ENCODE measurements at places on chromosomes 11 and 22.

- peak; percentile 73 for DNase-seq
Measured at GRCh38 chr22:27727673-27728451, 73.7 kb downstream of the MN1 start.

DNA sequence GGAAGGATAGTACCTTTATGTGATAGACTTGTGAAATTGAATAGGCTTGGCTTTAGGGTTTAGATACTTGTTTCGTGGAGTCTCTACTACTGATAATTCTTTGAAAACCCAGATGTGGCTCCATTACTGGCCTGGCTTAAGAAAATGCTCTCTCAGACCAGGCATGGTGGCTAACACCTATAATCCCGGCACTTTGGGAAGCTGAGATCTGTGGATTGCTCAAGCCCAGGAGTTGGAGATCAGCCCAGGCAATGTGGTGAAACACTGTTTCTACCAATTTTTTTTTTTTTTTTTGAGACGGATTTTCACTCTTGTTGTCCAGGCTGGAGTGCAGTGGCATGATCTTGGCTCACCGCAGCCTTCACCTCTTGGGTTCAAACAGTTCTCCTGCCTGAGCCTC is 40.9 kb downstream of the ATG13 start:
- DNase-seq: no peak

DNA sequence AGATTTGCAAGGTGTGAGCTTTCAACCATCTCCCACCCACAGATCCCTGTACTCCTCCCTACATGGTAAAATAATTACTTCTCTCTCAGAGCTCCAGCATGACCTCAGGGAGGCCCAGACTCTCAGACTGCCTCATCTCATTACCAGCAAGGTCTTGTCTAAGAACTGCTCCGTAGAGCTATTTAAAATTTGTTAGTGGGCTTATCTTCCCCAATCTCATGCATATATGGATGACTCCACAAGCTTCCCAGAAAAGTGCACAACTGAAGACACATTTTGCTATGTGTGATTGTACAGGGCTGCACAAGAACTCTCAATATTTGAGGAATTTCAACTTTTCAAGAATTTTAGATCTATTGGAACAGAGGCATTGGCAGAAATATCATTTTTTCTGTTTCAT is 230.3 kb downstream of the CSNK2A3 start:
- DNase-seq: no peak

GRCh38 chr22:39471381-39472141 is 14.7 kb downstream of the MGAT3 start:
- DNase-seq: no peak

GRCh38 chr11:106061954-106062949 is 14.9 kb downstream of the KBTBD3 start:
- no peak for DNase-seq

GRCh38 chr11:96309016-96309642 is 33.9 kb downstream of the MAML2 start:
- DNase-seq: no peak

- no peak for DNase-seq
Measured at GRCh38 chr11:45304992-45305335, 18.8 kb upstream of the SYT13 start.

DNA sequence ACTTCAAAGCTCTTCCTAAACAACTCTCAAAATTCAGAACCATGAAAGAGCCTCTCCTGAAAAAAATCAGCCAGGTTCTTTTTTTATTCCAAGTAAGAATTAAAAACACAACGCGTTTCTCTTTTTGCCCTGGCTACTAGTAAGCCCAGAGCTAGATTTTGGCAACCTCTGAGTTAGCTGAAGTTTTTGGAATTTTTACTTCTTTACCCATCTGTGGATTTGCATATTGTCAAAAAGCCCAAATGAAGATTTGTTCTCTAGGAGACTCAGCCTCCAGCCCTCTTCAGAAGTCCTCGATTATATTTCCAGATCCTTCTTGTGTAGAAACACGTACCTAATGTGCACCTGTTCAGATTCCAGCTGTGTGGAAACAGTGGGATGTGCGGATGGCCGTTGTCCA is 517.9 kb downstream of the TBC1D22A start:
- no peak for DNase-seq

GRCh38 chr22:45578524-45579147 is 76.0 kb downstream of the FBLN1 start:
- DNase-seq: no peak

DNA sequence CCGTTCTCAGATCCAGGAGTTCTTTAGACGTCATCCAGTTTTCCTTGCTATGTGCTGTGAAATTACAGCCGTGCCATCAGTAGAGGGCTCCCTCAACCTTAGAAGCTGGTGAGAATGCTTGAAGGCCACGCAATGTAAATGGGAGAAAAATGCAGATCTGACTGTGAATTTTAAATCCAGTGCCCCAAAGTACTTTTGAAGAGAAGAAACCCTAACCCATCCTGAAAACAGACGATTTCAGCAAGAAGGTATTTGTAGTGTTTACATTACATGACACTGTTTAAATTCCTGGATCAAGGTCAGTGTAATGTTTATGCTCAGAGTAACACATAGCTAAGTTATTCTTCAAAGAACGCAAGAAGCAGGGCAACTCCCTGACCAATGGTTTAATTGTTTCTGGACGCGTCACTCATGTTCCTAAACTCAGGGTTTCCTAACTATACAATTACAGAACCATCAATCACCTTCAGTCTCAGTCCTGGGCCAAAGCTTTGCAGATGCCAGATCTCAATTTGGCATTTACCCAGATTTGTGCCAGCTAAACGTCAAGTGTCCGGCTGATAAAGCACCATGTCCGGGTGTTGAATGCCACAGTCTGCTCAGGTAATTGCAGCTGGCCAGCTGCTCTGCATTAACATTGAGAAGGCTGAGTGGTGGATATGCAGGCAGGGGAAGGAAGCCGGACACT is 38.2 kb downstream of the ADAMTS8 start:
- DNase-seq: peak; percentile 32

DNA sequence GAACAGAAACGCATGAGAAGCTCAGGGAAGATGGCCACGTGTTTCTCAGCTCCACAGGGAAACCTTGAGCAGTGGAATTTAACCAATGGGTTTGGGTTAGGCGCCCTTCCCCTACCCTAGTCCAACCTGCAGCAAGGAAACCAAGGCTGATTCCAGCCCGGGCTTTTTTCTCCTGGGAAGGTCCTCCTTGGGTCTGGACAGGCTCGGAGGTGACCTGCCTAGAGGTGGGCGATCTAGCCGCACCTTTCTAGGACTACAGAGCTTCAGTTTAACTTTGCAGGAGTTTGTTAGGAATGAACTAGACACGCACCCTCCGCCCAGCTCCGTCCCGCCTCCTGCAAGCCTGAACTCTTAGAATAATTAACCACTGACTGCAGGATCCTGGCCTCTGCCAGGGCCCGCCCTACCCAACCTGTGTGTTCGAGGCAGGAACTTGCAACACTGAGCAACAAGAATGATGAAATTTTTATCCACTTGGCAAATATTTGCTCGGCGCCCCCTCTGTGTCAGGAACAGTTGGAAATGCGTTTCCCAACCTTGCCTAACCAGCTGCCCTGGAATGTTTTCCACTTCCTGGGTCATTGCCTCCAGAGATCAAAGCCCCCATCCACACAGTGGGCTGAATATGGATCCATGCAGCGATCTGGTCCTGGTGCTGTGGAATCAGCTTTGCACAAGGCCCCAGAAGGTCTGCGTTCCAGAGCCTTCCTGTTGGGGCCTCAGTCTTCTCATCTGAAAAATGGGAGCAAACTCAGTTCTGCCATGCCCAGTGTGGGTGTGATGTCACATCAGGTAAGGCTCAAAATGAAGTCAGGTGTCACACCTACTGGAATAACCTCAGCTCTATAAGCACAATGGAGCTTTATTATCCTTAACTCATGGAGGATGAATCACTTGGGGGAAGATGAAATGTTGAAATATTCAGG is 13.3 kb downstream of the MPST start:
- no peak for DNase-seq

- DNase-seq: no peak
Measured at GRCh38 chr11:105268404-105269062, 129.0 kb upstream of the CARD18 start.

- DNase-seq: no peak
Measured at GRCh38 chr11:92204731-92205130, 19.9 kb upstream of the FAT3 start.
